Endothelial cell of umbilical vein (primary cell): ENCODE measurements at places on chromosomes 16 and 17.

- no peak for DNase-seq
Observed at GRCh38 chr17:68800751-68801150, 154.4 kb downstream of the ABCA8 start.

- DNase-seq, result no peak
Observed at GRCh38 chr17:61378658-61379456, 20.8 kb upstream of the TBX2 start.

DNA sequence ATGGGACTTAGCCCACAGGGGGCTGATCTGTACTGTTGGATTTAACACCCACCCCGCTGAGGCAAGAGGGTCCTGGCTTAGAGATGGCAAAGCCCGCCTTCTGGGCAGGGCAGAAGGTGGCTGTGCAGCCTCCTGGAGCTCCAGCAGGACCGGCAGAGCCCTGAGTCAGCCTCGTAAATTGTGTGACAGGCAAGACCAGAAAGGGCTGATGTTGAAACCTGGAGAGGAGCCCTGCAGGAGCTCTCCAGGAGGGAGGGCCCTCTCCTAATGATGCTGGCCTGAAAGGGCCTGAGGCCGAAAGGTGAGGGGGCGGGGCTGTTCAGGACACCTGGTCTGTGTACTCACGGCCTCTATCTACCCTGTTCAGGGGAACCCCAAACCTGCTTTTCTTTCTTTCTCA lies 22.5 kb upstream of the MYO15B start:
- no peak for DNase-seq

GRCh38 chr17:63598281-63598680 lies 2.4 kb upstream of the TACO1 start:
- no peak for DNase-seq

DNA sequence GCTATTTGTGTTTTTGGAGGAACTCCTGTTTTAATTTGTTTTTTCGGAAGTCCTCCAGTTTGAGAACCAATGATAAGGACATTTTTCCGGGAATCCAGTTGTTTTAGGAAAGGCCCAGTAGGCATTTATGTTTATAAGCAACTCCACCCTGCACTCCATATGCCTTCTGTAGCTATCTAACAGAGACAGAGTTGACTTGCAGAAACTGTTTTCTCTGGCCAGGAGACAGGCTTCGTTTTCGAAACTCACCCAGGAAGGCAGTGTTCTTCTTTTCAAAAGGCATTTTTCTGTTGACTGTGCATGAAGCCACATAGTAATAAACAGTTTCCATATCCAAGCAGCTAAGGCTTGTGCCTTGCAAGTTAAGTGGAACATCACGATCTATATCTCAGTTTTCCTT lies 587.1 kb downstream of the WWOX start:
- DNase-seq, result no peak

DNA sequence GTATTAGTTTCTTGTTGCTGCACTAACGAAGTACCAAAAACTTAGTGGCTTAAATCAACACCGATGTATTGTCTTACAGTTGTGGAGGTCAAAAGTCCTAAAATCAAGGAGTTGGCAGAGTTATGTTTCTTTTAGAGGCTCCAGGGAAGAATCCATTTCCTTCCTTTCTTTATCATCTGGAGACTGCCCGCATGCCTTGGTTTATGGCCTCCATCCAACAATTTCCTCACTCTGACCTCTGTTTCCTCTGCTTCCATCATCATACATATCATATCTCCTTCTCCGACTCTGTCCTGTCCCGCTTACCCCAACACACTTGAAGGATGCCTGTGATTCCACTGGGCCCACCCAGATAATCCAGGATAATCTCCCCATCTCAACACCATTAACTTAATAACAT lies 627.8 kb downstream of the KCNJ2 start:
- no peak for DNase-seq
